Hypothalamus (tissue), 51 donors: ENCODE measurements at places on chromosomes 11 and 22.

DNA sequence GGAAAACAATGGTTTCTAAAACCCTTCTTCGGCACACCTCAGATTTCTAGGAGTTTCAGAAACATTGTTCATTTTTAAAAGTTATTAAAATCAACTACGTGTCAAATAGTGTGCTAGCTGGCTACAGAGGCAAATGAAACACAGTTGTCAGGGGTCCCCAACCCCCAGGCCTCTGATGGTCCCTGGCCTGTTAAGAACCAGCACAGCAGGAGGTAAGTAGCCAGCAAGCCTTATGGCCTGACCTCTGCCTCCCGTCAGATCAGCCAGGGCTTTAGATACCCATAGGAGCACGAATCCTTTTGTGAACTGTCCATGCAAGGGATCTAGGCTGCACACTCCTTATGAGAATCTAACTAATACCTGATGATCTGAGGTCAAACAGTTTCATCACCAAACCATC is 648.2 kb downstream of the FAM181B start:
- DNase-seq = no peak

GRCh38 chr22:17972385-17973191 is 51.8 kb downstream of the MICAL3 start:
- no peak for DNase-seq

GRCh38 chr11:102955624-102956023 is at the start of gene MMP13:
Gene MMP13, minus strand, starts transcription at chr11:102955732. Its CDS starts 27 bp downstream, at chr11:102955705.
- DNase-seq = no peak

GRCh38 chr22:44618400-44618799 is 83.6 kb upstream of the PRR5 start:
- no peak for DNase-seq

- no peak for DNase-seq
Measured at GRCh38 chr11:82701847-82702520, 31.7 kb downstream of the FAM181B start.

GRCh38 chr11:129721685-129722084 is 94.0 kb upstream of the TMEM45B start:
- DNase-seq = no peak

DNA sequence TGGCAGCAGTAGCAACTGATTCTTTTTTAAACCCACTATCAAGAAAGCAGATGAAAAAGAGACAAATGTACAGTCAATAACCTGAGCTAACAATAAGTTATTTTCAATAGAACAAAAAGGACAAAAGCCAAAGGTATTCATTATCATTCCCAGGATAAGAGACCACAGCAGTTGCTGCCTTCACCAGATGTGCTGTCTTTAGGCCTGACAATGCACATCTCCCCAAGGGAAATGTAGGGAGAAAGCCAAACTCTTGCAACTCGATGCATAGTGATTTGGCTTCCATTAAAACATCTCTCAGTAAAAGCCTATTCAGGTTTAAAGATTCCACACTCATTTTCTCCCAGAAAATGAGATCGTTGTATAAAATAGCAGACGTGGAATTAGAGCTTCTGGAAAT is 210.7 kb downstream of the METTL15 start:
- DNase-seq = no peak

DNA sequence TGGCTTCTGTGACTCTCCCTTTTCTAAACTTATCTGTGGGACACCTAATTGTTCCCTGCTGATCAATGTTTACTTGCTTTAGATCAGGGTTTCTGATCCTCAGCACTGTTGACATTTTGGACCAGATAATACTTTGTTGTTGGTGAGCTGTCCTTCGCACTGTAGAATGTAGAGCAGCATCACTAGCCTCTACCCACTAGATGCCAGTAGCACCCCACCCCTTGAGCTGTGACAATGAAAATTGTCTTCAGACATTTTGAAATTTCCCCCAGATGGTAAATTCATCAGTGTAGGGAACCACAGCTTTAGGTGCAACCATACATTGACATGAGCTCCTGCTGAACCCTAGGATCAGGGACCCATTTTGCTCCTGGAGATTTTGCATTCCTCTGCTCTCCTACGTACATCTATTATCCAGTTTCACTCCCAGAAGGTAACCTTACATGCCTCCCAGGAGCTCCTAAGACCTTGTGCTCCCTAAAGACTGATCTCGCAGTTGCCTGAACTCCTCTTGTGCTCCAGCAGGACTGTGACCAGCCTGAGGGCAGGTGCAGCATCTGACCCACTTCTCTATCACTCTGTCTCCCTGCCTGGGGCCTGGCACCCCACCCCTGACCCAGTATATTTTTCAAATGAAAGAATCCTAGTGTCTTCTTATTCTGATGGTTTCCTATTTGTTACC is 107.8 kb downstream of the FAR1 start:
- DNase-seq = no peak

DNA sequence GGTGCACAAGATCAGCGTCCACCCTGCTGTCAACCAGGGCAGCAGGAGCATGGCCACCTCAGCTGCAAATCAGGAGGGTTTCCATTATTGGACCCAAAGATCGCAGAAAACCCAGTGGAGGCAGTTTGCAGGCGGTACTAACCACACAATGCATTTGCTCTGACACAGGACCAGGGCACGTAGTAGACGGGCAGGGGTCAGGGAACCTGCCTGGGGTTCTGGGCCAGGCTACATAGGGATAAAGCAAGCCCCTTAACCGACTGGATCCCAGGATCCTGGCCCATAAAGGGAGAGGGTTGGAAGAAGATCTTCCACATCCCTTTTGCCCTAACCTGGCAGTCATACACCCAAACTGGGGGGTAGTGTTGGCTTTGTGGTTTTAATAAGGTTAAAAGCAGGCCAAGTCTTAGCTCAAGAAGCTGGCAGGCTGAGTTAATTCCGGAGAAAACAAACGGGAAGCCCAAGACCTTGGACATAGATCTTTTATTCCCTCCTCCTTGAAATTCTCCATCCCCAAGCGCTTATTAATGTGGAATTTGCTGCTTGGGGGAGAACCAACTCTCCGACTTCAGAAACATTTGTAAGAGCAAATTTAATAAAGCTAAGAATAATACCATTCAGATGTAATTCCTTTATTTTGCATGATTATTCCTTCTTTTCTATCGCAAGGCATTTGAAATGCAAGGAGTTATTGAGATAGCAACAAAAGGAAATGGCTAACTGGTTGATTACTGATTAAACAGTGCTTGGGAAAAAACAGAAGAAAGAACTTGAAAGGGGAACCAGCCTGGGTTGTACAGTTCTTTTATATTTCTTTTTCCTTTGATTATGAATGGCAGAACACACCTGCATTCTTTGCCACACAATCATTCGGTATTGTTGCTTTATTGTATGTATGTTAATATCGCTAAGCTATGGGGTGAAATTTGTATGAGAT is 6.3 kb upstream of the ARHGAP8 start:
- DNase-seq = no peak

DNA sequence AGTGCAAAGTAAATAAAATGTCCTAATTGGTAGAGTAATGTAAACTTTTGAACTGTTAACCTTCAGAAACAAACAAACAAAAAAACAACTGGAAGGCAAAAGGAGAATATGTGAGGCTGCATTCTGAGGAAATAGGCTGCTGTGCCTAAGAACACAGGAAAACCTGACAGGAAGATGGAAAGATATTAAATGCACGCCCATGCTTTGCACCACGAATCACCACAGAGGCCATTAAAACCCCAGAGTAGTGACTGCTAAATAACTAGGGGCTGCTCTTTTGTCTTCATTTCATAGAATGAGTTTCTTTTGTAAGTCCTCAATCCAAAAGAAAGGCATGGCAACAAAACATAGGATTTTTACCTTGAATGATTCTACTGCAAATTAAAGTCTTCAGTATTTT is 436.0 kb downstream of the RAB38 start:
- no peak for DNase-seq

DNA sequence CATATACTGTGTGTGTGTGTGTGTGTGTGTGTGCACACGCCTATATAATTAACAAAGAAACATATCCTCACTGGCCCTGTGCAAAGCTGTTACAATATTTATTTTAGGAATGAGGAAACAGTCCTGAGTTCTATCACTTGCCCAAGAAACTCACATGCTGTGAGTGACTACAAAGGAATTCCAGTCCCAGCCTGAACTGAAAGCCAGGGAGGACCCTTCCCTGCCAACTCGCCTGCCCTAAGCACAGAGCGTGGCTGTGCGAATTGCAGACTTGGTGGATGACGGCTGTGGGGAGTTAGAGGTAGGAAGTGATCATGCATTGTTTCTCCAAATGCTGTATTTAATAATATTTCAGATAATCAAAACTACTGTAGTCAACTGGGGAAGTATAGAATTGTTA is 26.4 kb upstream of the CD5 start:
- DNase-seq = no peak

- no peak for DNase-seq
Measured at GRCh38 chr11:76380159-76380976, 564 bp downstream of the THAP12 start.

- no peak for DNase-seq
Measured at GRCh38 chr11:100647861-100648260, 39.2 kb upstream of the ARHGAP42 start.

- DNase-seq = no peak
Measured at GRCh38 chr11:71995726-71996291, 2.9 kb upstream of the IL18BP start.

DNA sequence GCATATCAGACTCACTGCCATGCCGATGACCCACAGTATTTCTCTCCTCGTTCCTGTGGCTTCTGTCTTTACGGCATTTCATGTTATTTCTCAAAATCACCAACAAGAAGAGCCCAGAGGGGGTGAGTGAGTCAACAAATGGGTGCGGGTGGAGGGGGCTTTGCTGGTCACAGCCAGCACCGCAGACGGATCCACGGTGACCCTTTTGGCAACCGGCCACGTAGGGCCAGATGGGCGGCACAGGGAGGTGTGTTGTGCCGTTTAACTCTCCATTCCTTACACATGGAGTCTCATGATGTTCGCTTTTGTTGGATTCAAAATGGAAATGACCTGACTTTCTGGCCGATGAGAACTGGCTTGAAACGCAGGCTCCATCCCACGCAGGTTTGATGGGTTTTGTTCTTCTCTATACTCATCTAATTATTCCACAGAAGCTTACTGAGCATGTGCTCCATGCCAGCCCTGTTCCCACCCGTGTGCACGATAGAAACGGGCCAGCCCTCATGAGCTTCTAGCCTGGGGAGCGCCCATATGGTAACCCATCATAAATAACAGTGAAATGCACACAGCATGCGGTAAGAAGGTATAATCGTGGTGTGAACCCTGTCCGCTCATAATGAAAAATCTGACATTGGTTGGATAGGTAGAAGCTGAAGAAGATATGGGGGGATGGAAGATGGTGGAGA is 319.9 kb downstream of the BRD1 start:
- no peak for DNase-seq

- no peak for DNase-seq
Measured at GRCh38 chr11:17476317-17477083, at the start of gene ABCC8. Gene ABCC8, minus strand, starts transcription at chr11:17476845. Its CDS starts 69 bp downstream, at chr11:17476776.

- DNase-seq = no peak
Measured at GRCh38 chr11:115182282-115182955, 321.8 kb downstream of the CADM1 start.

- DNase-seq = no peak
Measured at GRCh38 chr11:12247543-12248254, 129.7 kb upstream of the PARVA start.

DNA sequence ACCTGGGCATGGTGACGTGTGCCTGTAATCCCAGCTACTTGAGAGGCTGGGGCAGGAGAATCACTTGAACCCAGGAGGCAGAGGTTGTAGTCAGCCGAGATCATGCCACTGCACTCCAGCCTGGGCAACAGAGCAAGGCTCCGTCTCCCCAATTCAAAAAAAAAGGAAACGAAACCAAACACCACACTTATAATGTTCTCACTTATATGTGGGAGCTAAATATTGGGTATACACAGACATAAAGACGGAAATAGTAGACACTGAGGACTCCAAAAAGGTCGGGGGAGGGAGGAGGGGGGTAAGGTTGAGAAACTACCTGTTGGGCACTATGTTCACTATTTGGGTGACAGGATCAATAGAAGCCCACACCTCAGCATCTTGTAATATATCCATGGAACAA is 94.3 kb downstream of the GAB2 start:
- no peak for DNase-seq

DNA sequence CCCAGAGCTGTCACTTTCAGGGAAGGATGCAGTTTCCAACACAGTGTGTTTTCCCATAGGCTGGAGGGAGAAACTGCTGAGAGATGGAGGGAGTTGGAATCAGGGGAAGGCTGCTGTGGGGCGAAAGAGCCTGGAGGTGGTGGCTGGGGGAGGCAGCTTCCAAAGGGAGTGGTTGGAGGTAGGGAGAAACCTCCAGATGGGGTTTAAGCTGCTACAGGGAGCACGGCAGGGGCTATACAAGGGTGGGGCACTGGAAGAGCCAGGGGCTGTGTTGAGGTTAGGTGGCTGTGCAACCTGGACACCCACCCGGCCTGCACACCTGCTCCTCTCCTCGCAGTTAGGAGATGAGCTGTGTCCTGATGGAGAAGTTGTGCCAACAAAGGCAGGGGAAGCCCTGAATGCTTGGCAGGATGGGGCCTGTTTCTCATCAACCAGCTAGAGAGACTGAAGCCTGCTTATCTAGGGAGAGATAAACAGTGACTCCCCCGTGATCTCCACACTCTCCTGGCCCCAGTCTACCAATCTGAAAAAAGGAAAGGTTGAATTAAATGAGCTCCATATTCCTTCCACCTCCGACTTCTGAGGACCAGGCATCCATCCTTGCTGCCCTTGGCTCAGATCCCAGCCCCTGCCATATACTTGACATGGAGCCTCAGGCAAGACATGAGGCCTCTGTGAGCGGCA is 3.6 kb upstream of the SLCO2B1 start:
- no peak for DNase-seq

- no peak for DNase-seq
Measured at GRCh38 chr11:88555018-88555828, 217.7 kb upstream of the CTSC start.

- DNase-seq = no peak
Measured at GRCh38 chr22:23131931-23132330, 9.9 kb downstream of the RSPH14 start.

GRCh38 chr22:46465345-46465720 is 72.1 kb downstream of the CELSR1 start:
- DNase-seq = no peak

DNA sequence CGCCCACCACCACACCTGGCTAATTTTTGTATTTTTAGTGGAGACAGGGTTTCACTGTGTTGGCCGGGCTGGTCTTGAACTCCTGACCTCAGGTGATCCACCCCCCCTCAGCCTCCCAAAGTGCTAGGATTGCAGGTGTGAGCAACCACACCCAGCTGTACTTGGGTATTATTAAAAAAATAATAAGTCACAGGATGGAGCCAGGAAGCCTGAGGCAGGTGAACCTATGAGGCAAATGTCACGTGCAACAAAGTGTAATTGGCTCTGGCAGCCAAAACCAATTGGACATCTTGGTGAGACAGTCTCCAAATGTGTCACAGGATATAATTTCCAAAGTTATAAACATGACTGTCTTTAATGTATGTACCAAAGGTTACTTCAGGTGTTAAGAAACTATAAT is 24.0 kb upstream of the MALAT1 start:
- DNase-seq = no peak

- no peak for DNase-seq
Measured at GRCh38 chr11:35006389-35007128, 90.1 kb downstream of the PDHX start.
